ENCODE measurements at places on chromosomes 5 and 9.

DNA sequence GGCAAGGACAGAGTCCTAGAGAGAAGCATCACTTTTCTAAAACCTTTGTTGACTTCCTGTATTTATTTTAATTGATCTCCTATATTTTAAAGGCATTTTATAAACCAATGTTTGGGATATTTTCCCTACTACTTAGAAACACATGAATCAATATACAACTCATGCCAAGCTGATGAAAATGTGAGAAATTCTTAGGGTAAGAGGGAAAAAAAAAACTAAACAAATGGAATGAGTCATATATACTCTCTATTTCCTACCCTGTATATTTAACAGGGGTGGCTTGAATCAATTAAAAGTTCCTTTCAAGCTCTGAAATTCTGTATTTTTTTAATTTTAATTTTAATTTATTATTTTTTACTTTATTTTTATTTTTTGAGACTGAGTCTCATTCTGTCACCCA, 19.6 kb downstream of the BAAT start:
- no peaks in the 10 kb centered on the region for H3K27me3 ChIP-seq
- no peak overlapping the region for H3K4me3 ChIP-seq
- DNase-seq = no peak
- H3K4me1 ChIP-seq = no peaks in the 10 kb centered on the region
- H3K36me3 ChIP-seq = no peaks in the 10 kb centered on the region

- no peak overlapping the region for H3K4me3 ChIP-seq
- H3K27me3 ChIP-seq = no peaks in the 10 kb centered on the region
- DNase-seq = no peak
- H3K36me3 ChIP-seq = peaks cover 2% of the 10 kb centered on the region
These were observed 22.6 kb downstream of the LRSAM1 start for GRCh38 chr9:127473932-127474331.

DNA sequence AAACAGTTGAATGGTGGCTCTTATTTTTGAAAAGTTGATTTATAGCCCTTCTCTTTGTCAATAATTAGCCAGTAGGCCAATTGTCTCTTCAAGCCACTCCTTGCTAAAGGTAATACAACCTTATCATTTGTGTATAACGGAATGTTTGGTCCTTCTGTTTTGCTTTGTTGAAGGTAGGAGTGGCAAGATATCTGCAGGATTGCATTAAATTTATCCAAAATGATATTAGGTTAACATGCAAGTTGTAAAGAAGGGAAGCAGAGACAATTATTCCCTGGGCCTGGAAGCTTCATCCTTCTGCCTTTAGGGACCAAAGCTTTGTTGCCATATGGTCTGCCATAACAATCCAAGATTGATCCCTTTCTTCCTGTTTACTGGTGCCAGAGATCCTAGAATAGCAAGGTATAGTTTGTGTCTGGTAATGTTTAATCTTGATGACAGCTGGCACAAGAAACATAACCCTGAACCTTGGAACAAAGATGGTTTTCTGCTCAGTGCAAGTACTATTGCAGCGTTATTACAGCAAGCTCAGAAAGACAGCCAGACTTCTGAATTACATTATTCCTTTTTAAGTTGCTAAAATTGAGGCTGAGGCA, 15.5 kb upstream of the FSD1L start:
- DNase-seq = no peak
- H3K36me3 ChIP-seq = no peaks in the 10 kb centered on the region
- no peaks in the 10 kb centered on the region for H3K4me1 ChIP-seq

DNA sequence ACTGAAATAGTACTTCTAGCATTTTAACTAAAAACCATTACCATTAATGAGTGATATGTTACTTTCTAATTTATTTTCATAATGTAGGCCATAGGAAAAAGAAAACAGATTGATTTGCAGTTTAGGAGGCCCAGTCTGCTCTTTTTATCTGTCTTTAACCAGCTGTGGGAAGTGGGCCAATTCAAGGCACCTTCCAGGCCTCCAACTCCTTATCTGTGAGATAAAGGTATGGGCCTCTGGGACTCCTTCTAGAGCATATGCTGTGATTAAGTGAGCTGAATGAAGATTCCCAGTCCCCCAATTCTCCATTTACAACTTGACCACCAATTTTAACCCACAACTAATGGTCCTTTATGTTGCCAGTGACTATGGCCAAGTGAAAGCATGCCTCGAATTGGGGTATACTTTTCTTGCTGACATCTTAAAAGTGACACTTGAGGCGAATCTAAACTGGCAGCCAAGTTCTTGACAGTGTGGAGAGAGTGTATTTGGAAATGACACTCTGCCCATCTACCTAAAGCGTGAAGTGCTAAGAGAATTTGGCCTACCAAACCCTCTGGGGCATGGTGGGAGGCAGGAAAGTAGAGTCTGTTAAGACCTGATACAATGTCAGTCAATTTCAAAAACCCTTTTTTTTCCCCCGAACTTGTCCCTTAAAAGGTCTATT, 88.3 kb downstream of the PIK3R1 start:
- DNase-seq = no peak
- no peaks in the 10 kb centered on the region for H3K36me3 ChIP-seq
- no peak overlapping the region for H3K27ac ChIP-seq
- H3K27me3 ChIP-seq = no peaks in the 10 kb centered on the region

GRCh38 chr5:176627582-176627981, 2.8 kb downstream of the SNCB start:
- H3K27me3 ChIP-seq = peaks cover 27% of the 10 kb centered on the region
- H3K36me3 ChIP-seq = no peaks in the 10 kb centered on the region
- H3K4me1 ChIP-seq = no peaks in the 10 kb centered on the region
- H3K27ac ChIP-seq = no peak overlapping the region

- peak overlapping the region; percentile 58 for H3K4me3 ChIP-seq
- no peaks in the 10 kb centered on the region for H3K27me3 ChIP-seq
- no peak for DNase-seq
- no peaks in the 10 kb centered on the region for H3K36me3 ChIP-seq
- H3K27ac ChIP-seq = no peak overlapping the region
These were observed 377 bp upstream of the PCDHAC2 start for GRCh38 chr5:140965905-140966292.

DNA sequence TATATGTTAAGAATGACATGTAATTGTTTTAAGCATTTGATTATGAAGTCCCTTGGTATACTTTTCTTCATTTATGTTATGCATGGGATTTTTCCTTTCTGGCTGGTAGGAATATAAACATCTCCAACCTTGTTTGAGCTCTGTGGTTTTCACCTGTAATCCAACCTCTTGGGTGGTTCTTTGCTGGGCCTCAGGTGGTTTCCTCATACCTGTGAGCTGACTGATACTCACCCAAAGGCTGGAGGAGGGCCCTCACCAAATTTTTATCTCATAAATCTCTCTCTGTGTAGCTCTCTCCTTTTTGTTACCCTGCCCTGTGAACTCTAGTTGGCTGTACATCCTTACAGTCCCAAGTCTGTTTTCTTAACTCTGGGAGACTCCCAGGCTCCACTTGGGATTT, 39.8 kb upstream of the C6 start:
- no peaks in the 10 kb centered on the region for H3K27me3 ChIP-seq
- H3K27ac ChIP-seq = no peak overlapping the region
- H3K4me3 ChIP-seq = no peak overlapping the region
- H3K36me3 ChIP-seq = no peaks in the 10 kb centered on the region
- peaks cover 6% of the 10 kb centered on the region for H3K4me1 ChIP-seq

DNA sequence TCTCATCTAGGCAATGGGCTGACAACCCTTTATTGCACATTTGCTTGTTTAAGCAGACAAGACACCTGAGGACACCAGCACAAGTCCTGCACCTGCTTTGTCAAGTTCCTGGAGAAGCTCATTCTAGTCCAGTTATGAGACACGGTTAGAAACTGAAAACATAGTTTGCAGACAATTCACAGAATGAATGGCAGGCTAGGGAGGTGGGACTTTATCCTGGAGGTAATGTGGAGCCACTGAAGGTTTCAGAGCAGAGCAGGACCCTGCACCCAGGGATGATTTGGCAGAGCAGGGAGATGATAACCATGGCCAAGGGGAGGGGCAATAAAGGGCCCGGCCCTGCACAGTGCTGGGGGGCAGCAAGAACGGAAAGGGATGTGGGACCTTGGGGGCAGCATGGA, 50.7 kb upstream of the SLC25A51 start:
- no peak for DNase-seq
- H3K4me3 ChIP-seq = no peak overlapping the region
- peak overlapping the region; percentile 76 for H3K27ac ChIP-seq
- peaks cover 29% of the 10 kb centered on the region for H3K4me1 ChIP-seq
- peaks cover 8% of the 10 kb centered on the region for H3K36me3 ChIP-seq

GRCh38 chr5:165457859-165458481, 1952.6 kb downstream of the MAT2B start:
- H3K4me1 ChIP-seq = no peaks in the 10 kb centered on the region
- H3K27me3 ChIP-seq = no peaks in the 10 kb centered on the region
- DNase-seq = no peak
- H3K27ac ChIP-seq = no peak overlapping the region

DNA sequence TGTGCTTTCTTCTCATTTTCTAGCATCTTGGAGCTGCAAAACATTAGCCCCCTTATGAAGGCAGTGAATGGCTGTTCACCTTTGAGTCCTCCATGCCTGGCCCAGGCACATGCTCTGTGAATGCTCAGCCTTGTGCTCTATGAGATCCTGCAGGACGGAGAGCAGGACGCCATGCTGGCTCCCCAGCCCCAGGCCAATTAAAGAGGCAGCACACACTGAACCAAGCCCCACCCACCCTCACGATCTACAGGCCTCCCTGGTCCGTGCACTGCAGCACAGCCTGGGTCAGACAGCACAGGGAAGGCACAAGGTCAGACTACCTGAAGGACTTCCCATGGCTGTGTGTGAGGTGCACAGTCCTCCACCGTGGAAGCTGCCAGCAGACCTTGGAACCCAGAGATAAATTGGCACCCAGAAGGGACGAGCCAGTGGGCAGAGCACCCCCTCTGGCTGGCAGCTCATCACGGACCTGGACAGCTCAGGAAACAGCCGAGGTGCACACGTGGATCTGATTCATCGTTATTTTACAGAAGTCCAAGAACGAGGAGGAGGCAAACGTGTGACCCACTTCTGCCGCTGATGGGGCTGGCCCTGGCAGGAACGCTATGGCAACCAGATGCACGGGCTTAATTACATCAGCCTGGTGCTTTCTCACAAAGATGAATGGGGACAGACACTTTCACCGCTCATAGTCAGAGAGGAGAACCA, 59.5 kb downstream of the OLFM1 start:
- no peak overlapping the region for H3K27ac ChIP-seq
- H3K36me3 ChIP-seq = no peaks in the 10 kb centered on the region
- DNase-seq = no peak
- no peaks in the 10 kb centered on the region for H3K4me1 ChIP-seq

- no peak overlapping the region for H3K27ac ChIP-seq
- H3K36me3 ChIP-seq = no peaks in the 10 kb centered on the region
- peaks cover 15% of the 10 kb centered on the region for H3K4me1 ChIP-seq
- H3K4me3 ChIP-seq = no peak overlapping the region
These were observed 114.9 kb downstream of the AUH start for GRCh38 chr9:91246846-91247245.

DNA sequence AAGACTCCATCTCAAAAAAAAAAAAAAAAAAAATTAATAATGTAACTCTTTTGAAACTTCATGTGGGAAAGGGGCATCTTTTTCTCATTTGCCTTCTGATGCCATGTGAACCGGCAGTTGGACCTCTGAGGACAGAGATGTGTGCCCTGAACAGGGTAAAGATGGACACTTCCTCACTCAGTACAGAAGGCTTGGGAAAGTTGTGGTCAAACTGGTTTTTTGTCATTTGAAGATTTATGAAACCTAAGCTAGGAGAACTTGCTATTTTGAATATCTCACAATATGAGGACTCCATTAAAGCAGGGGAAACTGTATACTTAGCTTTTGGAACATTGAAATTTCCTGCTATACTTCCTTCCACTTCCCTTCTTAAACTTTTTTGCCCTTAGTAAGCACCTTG, 147.5 kb upstream of the ALDH1B1 start:
- no peak overlapping the region for H3K4me3 ChIP-seq
- H3K27me3 ChIP-seq = no peaks in the 10 kb centered on the region
- DNase-seq = peak; percentile 62

DNA sequence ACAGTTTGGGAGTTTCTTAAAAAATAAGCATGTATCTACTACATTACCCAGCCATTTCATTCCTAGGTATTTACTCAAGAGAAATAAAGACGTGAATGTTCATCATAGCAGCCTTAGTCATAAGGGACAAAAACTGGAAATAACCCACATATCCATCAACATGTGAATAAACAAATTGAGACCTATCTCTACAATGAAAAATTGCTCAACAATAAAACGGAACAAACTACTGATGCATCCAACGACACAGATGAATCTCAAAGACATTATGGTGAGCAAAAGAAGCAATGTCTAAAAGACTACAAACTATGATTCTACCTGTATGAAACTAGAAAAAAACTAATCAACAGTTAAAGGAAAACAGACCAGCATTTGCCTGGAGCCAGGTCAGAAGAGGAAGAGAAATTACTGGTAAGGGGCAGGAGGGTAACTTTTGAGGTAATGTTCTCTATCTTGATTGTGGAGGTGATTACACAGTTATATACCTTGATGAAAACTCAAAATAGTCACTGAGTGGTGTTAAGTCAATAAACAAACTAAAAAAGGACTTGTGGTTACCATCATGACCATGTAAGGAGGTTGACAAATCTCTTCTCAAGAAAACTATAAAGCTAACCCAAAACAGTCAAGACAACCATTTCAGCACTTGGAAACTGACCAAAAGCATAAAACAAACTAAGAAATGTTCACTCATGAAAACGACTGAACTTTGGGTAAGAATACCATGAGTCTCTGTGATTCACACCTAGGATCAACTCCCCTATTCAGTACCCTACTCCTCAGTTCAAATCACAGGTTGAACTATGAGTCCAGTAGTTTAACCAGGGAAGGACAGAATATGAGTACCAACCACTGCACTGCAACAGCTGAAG, 10.4 kb downstream of the UIMC1 start:
- H3K27me3 ChIP-seq = no peaks in the 10 kb centered on the region
- DNase-seq = no peak
- H3K4me3 ChIP-seq = no peak overlapping the region
- H3K27ac ChIP-seq = peak overlapping the region; percentile 96
- H3K4me1 ChIP-seq = peaks cover 26% of the 10 kb centered on the region

GRCh38 chr5:117682416-117682815, 1107.8 kb upstream of the SEMA6A start:
- peaks cover 23% of the 10 kb centered on the region for H3K27me3 ChIP-seq
- H3K27ac ChIP-seq = no peak overlapping the region
- no peaks in the 10 kb centered on the region for H3K4me1 ChIP-seq
- DNase-seq = no peak
- H3K4me3 ChIP-seq = no peak overlapping the region

GRCh38 chr9:126698251-126698650, 84.5 kb downstream of the LMX1B start:
- H3K27ac ChIP-seq = no peak overlapping the region
- no peak for DNase-seq
- H3K4me1 ChIP-seq = peaks cover 5% of the 10 kb centered on the region
